GM19239 (cell line): ENCODE measurements at places on chromosomes 7 and 10.

DNA sequence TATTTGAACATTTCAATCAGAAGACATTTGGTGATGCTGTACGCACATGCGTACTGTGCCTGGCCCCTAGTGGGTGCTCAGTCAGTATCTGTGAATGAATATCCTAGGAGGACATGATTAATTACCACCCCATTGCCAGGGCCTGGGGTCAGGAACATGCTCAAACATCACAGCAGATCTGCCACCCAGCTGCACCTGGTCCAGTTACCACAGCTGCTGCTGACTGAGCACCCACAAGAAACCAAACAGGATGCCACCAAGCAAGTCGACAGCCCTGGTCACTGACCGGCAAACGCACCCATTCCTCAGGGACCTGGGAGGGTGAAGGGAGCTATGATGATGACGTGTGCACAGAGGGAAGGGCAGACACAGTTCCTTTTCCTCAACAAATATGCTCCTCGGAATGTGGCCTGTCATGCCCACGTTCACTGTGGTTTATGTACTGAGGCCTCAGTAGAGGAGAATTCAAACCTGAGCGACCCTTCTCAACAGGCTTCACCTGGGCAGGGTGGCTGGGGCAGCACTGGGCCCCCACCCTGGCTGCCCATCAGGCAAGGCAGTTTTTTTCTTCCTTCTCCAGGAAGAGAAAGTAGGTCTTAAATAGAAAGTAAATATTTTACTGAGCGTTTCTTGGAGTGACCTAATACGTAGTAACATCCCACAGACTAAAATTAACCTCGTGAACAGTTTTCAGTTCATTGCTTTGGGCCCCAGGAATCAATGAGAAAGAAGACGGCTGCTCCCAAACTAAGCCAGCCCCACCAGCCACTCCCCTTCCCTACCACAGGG, 13.4 kb downstream of the CTBP2 start:
- no peak for DNase-seq

DNA sequence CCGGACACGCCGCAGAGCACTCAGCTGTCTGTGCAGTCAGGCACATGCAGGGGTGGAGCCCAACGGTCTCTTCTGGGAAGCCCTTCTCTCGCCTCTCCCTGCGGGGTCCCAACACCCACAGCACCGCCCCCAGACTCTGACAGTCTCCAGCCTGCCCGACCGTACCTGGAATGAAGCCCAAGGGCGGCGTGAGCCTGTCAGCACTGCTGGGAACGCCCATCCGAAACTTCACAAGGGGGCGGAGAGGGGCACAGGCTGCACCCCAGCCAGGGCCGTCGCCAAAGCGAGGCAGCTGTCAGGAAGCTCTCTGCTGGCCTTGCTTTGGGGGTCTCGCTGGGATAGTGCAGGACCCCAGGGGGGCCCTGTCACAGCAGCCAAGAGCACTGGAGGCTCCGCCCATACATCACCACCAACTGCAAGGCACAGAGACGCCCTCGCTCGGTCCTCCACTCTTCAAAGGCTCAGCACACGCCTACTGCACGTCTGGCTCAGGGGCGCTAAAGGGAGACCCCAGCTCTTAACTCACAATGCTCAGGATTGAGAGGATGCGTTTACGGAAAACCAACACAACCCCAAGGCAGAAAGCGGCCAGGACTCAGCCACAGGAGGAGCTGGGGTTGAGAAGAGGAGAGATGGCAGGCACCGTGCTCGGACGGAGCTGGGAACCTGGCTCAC, 30.9 kb downstream of the MAD1L1 start:
- DNase-seq = no peak

DNA sequence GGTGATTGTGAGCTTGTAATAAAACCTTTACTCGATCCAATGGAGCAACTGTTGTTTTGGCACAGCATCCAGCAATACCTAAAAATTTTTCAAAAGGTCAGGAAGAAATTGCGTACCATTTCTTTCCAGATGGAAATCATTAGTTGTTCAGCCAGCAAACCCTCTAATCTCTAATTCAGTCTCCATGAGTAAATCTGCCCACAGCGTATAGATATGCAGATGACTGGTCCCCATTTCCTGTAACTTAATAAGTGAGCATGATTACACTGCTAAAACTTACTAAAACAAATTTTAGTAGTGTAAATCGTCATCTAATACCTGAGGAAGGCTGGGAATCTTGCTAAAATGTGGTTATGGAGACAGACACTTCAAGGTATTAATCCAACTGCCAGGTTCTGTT, 10.6 kb downstream of the SLC25A16 start:
- no peak for DNase-seq

DNA sequence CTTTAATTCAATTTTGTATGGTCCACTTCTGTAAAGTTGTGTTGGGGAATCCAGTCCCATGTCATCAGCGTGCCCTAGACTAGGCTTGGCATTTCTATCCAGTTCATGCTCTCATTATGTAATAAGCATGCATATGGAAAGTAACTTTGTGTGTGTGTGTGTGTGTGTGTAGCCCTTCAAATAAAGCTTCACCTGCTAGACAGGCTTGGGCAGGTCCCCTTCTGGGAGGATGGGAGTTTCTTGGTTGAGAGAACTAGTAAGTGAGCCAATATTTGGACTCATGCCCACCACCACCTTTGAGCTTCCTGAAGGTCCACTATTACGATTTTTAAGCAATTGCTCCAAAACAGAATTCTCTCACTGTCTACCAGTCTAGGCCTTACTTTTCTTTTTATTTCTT, 6.9 kb downstream of the BZW2 start:
- DNase-seq = no peak

DNA sequence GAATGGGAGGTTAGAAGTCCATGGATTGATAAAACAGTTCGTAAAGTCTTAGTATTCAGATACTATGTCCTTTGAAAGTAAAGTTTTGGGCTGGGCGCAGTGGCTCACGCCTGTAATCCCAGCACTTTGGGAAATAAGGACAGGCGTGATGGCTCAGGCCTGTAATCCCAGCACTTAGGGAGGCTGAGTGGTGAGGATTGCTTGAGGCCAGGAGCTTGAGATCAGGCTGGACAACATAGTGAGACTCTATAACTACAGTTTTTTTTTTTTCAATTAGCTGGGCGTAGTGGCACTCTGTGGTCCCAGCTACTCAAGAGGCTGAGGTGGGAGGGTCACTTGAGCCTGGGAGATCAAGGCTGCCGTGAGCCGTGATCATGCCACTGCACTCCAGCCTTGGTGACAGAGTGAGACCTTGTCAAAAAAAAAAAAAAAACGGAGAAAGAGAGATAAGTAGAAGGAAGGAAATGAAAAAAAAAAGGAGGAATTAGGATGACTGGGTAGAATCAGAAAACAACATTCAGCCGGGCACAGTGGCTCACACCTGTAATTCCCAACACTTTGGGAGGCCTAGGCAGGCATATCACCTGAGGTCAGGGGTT, 25.7 kb upstream of the AGFG2 start:
- DNase-seq = no peak

DNA sequence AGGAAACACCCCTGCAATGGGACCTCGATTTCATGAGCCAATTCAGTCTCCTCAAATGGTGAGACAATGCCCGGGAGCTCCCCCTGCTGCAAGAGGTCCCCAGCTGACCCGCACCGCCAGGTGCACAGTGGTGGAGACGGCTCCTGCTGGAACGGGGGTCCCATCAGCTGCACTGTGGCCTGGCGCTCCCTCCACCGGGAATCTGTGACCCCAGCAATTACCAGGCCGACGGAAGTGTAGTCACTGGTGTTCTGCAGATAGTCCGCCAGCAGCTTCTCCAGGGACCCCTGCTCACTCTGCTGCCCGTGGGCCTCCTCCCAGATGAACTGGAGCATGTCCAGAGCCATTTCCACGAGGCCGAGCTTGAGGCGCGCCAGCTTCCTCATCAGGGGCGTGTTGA, 64.9 kb upstream of the NKX6-2 start:
- DNase-seq = no peak

DNA sequence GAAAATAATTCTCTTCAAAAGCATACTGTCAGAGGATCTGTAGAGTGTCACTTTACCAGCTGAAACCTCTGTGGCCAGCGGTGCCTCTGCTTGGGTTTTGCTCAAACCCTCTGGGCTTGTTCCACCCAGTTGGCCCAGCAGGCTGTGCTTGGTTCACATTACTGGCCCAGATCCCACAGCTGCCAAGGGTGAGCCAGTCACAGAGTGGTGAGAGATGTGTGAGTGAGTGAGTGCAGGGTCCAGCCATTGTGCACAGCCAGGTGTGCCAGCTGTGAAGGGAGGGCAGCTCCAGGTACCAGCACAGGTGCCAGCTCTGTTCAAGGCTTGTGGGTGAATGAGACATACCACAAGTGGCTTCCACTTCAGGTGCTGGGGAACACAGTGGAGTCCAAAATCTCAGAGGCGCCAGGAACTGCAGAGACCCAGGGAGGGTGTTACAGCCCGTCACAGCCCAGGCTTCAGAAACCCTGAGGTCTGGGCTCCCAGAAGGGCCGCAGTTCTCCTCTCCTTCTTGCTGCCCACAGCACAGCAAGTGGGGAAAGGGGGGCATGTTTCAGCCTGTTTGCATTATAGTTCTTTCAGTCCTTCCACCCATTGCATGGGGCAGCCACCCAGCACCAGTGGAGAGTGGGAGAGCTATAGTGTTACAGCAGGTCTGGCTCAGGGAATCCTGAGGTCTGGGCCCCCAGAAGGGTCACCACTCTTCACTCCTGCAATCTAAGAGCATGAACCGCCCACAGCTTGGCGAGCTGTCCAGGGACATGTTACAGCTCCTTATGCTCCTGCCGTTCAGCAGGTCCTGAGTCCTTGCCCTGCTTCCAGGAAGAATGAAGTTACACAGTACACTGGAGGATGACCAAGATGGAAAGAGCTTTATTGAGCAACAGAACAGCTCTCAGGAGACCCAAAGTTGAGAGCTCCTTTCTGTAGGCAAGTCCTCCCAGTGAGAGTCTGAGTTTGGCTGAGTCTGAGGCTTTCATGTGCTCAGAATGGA, 931.7 kb upstream of the SORCS1 start:
- no peak for DNase-seq

GRCh38 chr7:46532571-46532970, 611.5 kb upstream of the IGFBP3 start:
- no peak for DNase-seq

- no peak for DNase-seq
These were observed 156.5 kb upstream of the AGR3 start for GRCh38 chr7:17038160-17038782.

DNA sequence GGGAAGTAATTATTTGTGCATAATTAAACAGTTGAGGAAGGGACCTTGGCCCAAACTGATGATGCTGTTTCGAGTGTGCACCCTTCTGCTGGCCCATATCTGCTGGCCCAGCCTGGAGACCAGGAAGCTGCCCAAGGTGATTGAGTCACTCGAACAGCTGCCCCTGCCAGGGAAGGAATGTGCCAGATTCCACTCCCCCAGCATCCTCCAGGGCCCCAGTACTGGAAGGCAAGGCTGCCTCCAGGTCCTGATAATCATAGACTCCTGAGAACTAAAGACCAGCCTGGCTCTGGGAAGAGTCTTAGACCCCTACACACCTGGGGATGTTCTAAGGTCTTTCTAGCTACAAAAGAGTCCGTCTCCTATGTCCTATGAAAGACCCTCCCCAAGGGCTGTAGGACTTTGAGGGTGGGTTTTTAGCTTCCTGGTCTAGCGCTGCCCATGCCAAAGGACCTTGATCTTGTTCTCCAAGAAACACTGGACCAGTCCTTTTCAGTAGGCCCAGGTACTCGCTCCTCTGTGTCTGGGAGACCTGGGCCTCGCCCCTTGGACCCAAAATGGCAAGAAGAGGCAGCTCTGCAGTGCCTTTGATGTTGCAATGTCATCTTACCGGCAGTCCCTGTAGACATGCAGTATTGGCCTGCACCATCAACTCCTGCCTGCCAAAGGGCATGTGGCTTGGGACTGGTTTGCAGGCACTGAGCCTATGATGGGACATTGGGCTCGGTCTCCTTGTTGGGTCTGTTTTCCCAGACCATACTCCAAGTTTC, 103.2 kb upstream of the GPR26 start:
- no peak for DNase-seq
